ENCODE measurements at places on chromosomes 6 and 20. TPM values are rescaled to one million over a fixed set of nuclear protein-coding genes. Genes with fewer than 3 reads are reported as not detected.

Gene ANKRD6
- 18.1 TPM for total RNA-seq

Gene FAM209B
- total RNA-seq: not detected

Gene FNDC1
- 0.16 TPM for total RNA-seq

Gene AIF1
- not detected for total RNA-seq

Gene CRYBG1
- total RNA-seq: 19.3 TPM

Gene KIF25
- not detected for total RNA-seq

Gene ULBP3
- 0.41 TPM for total RNA-seq

Gene LHFPL5
- total RNA-seq: not detected

Gene ASIP
- total RNA-seq: not detected

Gene OR2H1
- not detected for total RNA-seq

Gene TEAD3
- total RNA-seq: 4.6 TPM

Gene ZNF451
- total RNA-seq: 70.4 TPM

Gene SNHG17
- 7.4 TPM for total RNA-seq

Gene FOXS1
- not detected for total RNA-seq

Gene CPXM1
- total RNA-seq: 3.8 TPM

Gene COL10A1
- total RNA-seq: not detected

Gene SPEF1
- 0.09 TPM for total RNA-seq

Gene MEP1A
- not detected for total RNA-seq

Gene PRRT1
- 0.41 TPM for total RNA-seq

Gene CALHM5
- 6.8 TPM for total RNA-seq

Gene ANKEF1
- total RNA-seq: 0.65 TPM

Gene OTOR
- not detected for total RNA-seq

Gene IPCEF1
- total RNA-seq: 1.3 TPM

Gene IP6K3
- total RNA-seq: not detected

Data from fibroblast of the aortic adventitia (primary cell).